NCI-H524 (cell line): ENCODE measurements at places on chromosomes 3 and 15.

GRCh38 chr3:69201658-69202057 lies 79.3 kb upstream of the LMOD3 start:
- no peak for DNase-seq

GRCh38 chr3:76687019-76687418 lies 352.9 kb upstream of the ROBO2 start:
- DNase-seq, result no peak

- DNase-seq, result no peak
These were observed 32.1 kb upstream of the NUDT16 start for GRCh38 chr3:131349454-131349853.

- no peak for DNase-seq
These were observed 12.8 kb downstream of the GCSAM start for GRCh38 chr3:112119962-112120836.

- DNase-seq, result no peak
These were observed 2.5 kb upstream of the AQP9 start for GRCh38 chr15:58135511-58136174.

DNA sequence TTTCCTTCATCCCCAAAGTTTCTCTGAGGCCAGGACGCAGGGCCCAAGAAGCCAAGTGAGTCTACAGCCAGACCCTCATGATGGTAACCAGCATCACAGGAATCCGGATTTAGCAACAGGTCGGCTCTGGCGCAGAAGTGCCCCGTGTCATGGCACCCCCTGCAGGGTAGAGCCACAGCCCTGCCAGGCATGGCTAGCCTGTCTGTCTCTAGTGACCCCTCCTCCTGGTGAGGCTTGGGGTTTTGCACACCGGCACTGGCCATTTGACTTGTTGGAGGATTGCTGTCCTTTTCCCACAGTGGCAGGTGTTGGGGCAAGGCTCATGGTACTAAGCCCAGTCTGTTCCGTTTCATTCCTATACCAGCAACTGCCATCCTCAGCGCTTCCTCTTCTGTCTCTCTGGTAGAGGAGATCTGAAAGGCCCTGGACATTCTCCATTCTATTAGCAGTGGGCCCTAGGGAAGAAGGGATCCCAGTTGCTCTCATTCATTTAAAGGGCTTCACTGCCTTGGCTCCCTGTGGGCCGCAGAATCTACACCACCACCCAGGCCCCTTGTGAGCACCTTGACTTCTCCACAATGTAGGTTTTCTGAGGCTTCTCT lies 9.4 kb upstream of the CHAC1 start:
- DNase-seq, result no peak

DNA sequence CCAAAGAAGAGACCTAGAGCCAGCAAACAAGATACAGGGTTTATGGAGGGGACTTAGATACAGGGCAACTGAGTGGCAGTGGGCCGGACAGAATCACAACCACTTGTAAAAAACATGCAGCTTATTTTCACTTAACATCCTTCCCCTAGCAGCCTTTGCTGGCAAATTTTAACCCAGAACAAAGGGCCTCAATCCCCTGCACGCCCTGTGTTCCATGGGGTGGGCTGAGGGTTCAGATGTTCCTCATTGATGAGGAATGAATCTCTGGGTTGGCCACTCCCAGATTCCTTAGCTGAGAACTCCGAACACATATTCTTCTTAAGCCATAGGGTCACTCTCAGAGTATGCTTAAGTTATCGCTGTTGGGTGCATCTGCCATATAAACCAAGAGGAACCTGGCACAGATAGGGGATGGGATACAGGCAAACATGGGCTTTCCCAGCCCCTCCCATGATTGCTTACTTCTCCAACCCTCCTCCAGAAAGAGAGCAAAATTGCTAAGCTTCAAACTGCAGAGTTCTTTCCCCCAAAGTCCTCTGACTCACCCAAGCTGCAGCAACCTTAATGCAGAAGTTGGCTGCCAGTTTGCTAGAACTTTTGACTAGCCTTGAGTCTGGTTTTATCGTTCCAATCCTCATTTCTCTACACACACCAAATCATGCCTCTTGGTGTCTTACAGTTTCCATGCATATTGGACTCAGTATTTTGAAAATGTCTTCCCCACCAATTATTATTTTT lies 146.9 kb downstream of the CD47 start:
- no peak for DNase-seq
